ENCODE measurements at places on chromosomes 3 and 15. TPM values are rescaled to one million over a fixed set of nuclear protein-coding genes. Genes with fewer than 3 reads are reported as not detected.

CASR gene
- polyA plus RNA-seq: not detected

UCN2 gene
- not detected for polyA plus RNA-seq

LIPH gene
- polyA plus RNA-seq: not detected

PLA2G4E gene
- polyA plus RNA-seq: not detected

CFAP20DC gene
- polyA plus RNA-seq: not detected

PARP15 gene
- polyA plus RNA-seq: 18.1 TPM

C3orf52 gene
- polyA plus RNA-seq: 0.23 TPM

USP3 gene
- 60.5 TPM for polyA plus RNA-seq

PRSS50 gene
- polyA plus RNA-seq: not detected

CHRM5 gene
- not detected for polyA plus RNA-seq

HDDC3 gene
- 34.1 TPM for polyA plus RNA-seq

HAUS2 gene
- polyA plus RNA-seq: 13.1 TPM

FBN1 gene
- not detected for polyA plus RNA-seq

RPUSD2 gene
- polyA plus RNA-seq: 29.3 TPM

PHLDB2 gene
- polyA plus RNA-seq: 2.8 TPM

RBP2 gene
- not detected for polyA plus RNA-seq

TP63 gene
- not detected for polyA plus RNA-seq

DBR1 gene
- polyA plus RNA-seq: 9.5 TPM

EHD4 gene
- polyA plus RNA-seq: 4.7 TPM

LCTL gene
- polyA plus RNA-seq: 0.09 TPM

TMEM207 gene
- not detected for polyA plus RNA-seq

CHDH gene
- polyA plus RNA-seq: not detected

RASGRP1 gene
- 12.1 TPM for polyA plus RNA-seq

CLK3 gene
- 53.5 TPM for polyA plus RNA-seq

GHSR gene
- polyA plus RNA-seq: not detected

ACOX2 gene
- polyA plus RNA-seq: not detected

NEK10 gene
- not detected for polyA plus RNA-seq

TUBGCP5 gene
- 6.4 TPM for polyA plus RNA-seq

GUCA1C gene
- not detected for polyA plus RNA-seq

MITF gene
- polyA plus RNA-seq: not detected

TUSC7 gene
- polyA plus RNA-seq: not detected

ADAMTS7 gene
- not detected for polyA plus RNA-seq

CHL1 gene
- polyA plus RNA-seq: 9.6 TPM

ZNF592 gene
- 6.3 TPM for polyA plus RNA-seq

C3orf49 gene
- polyA plus RNA-seq: not detected

NR2F2 gene
- polyA plus RNA-seq: not detected

NDN gene
- not detected for polyA plus RNA-seq

MYL3 gene
- polyA plus RNA-seq: not detected

RHCG gene
- polyA plus RNA-seq: not detected

FBXW12 gene
- not detected for polyA plus RNA-seq

POC1A gene
- polyA plus RNA-seq: 1.7 TPM

CLSTN2 gene
- not detected for polyA plus RNA-seq

CLEC3B gene
- not detected for polyA plus RNA-seq

ACTC1 gene
- not detected for polyA plus RNA-seq

RTF1 gene
- polyA plus RNA-seq: 13.0 TPM

CPNE9 gene
- not detected for polyA plus RNA-seq

SLC28A2 gene
- polyA plus RNA-seq: not detected

TMPRSS7 gene
- not detected for polyA plus RNA-seq

FRMD4B gene
- 0.72 TPM for polyA plus RNA-seq

SRP14 gene
- 1,092 TPM for polyA plus RNA-seq

Measured in naive B cell (primary cell).